ENCODE measurements at places on chromosomes 5 and 9. TPM values are rescaled to one million over a fixed set of nuclear protein-coding genes. Genes with fewer than 3 reads are reported as not detected.

HTR4 gene
- total RNA-seq, result not detected

RPS23 gene
- 2,383 TPM for total RNA-seq

DRD1 gene
- not detected for total RNA-seq

DDX4 gene
- total RNA-seq, result not detected

LAMC3 gene
- total RNA-seq, result not detected

AMBP gene
- total RNA-seq, result 3.1 TPM

TAF1L gene
- under 0.01 TPM for total RNA-seq

CER1 gene
- not detected for total RNA-seq

GARIN3 gene
- not detected for total RNA-seq

DNA sequence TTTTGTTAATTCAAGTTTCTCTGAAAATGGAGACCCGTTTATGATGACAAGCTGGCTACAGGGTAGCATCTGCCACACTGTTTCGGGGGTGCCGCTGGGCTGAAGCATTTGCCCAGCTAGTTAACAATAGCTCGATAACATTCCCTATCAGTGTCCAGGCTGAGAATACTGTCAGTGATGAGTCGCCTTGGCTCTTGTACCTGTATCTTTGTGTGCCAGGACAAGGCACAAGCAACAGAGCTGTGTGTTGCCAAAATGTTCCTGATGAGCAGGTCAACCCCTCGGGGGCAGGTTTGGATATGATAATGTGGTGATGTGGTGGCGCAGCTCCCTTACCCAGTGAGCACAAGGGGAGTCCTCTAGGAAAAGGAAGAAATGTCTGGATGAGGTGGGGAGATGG lies 7.0 kb downstream of the TGFBI start:
- DNase-seq, result no peak

- DNase-seq, result no peak
Measured at GRCh38 chr9:588981-589380, 252.5 kb upstream of the DMRT1 start.

DNA sequence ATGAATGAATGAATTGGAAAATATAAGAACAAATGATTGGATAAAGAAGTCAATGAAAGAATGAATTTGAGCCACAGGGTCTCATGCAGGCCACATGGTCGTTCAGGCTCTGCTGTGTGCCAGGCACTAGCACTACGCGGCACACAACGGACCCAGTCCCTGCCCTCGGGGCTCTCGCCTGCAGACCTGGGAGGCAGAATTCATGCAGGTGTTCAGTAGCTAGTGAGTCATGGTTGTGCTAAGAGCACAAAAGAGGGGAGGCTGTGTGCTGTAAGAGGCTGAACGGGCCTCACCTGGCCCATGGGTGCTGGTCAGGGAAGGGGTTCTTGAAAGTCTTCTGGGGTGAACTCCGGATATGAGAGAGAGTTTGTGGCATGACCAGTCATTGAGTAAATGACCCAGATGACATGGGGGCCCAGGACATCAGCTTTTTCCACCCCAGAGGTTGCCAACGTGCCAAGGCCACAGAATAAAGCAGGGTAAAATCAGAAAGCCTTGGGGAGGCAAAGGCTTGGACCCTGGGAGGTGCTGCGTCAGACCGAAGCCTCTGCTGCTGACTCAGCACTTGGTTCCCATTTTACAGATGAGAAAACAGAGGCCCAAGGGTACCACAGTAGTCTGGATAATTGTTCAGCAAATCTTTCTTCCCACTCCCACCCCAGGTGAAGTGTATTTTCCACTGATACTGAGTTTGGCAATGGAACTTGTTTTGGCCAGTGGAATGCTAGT lies 264.3 kb upstream of the MVB12B start:
- DNase-seq, result no peak

GRCh38 chr5:17734011-17734410 lies 99.8 kb downstream of the TAF11L14 start:
- no peak for DNase-seq

DNA sequence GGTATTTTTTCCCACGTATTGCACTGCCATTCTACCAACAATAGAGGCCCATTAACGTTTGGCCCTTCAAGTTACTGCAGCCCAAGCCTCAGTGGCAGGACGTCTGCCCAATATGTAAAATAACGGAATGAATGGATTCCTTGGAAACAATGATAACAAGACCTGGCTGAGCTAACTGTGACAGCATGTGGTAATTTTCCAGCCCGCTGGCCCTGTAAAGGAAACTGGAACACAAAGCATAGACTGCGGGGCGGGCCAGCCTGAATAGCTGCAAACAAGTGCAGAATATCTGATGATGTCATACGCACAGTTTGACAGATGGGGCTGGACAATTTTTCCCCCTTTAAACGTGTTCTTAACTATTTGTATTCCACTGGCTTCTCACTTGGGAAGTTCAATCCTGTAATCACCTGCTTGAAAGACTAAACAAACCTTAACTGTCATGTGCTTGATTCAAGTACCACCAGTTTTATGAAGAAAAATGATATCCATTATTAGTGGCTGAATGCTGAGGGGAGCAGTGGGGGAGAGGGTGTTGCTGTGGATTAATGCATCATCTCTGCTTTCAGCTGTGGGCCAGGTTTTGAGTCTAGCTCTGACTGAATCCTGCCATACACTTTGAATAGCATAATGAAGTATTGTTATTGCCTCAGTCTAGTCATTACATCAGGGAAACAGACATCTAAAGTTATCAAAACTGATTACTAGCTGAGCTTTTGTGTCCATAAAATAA lies 323.9 kb downstream of the TMEM161B start:
- DNase-seq, result no peak

DNA sequence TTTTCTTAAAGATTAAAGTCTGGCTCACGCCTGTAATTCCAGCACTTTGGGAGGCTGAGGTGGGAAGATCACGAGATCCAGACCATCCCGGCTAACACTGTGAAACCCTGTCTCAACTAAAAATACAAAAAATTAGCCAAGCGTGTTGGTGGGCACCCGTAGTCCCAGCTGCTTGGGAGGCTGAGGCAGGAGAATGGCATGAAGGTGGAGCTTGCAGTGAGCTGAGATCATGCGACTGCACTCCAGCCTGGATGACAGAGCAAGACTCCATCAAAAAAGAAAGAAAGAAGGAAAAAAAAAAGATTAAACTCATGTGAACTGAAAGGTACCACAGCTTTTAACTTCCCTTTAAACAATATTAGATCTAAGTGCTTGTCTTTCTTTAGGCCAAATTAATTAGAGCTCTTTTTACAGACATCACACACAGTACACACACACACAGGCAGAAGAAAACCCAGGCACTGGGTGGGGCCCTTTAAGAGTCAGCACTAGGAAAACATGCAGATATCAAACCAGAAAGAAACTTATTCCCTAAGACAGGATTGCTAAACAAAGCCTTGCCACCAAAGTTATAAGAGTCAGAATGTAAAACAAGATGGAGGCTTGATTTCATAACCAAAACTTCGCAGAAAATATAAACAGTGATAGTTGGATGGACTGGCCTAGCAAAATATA lies 29.3 kb upstream of the UHRF2 start:
- peak; percentile 45 for DNase-seq

DNA sequence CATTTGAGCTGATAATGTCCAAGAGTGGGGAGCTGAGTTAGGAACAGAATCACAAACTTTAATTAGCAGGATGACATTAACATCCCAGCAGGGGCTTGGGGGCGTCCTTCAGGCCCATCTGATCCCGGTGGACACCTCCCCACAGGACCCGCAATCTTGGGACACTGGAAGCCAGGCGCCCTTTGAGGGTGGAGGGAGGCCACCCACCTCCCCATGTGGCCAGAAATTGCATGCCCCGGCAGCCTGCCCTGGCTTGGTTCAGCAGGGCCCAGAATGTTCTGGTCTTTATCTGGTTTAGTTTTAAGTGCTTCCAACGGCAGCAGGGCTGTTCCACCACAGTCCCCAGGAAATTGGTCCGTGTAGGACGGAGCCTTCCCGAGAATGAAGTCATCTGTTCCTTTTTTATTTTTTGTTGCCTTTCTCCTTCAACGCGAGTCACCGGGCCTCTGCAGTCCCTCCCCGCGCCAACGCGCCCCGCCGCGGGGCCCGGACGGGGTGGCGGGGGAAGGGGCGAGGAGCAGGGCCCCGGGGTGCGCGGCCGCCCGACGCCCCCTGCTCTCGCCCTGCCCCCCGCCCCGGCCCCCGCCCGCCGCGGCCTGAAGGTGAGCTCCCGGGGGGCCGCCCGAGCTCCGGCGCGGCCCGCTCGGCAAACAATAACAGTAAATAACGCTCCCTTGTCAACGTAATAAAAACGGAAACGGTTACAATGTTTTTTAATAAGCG lies 207.9 kb downstream of the C9orf50 start:
- peak; percentile 85 for DNase-seq

GRCh38 chr9:122975196-122975595 lies 34.4 kb downstream of the RABGAP1 start:
- DNase-seq, result no peak

- DNase-seq, result no peak
Measured at GRCh38 chr5:40359832-40360231, 319.9 kb upstream of the PTGER4 start.

GRCh38 chr5:156407251-156407650 lies 80.3 kb downstream of the SGCD start:
- no peak for DNase-seq

DNA sequence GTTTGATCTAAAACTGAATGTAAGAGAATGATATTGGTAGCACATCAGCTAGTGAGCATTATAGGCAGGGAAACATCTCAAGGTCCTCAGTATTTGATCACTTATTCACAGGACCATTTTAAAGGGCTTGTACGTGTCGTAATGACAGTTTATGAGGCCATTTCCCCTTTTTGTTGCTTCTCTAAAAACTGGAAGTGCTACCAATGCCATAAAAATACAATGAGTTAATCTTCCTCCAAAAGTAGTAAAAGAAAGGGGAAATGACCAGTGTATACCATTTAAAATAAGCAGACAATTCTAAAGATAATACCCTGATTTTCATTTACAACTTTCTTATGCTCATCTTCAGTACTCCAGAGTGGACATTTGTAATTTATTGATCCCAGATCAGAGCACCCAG lies 285.8 kb upstream of the PCSK5 start:
- no peak for DNase-seq

- DNase-seq, result no peak
Measured at GRCh38 chr9:21638104-21638503, 156.0 kb upstream of the IFNE start.

DNA sequence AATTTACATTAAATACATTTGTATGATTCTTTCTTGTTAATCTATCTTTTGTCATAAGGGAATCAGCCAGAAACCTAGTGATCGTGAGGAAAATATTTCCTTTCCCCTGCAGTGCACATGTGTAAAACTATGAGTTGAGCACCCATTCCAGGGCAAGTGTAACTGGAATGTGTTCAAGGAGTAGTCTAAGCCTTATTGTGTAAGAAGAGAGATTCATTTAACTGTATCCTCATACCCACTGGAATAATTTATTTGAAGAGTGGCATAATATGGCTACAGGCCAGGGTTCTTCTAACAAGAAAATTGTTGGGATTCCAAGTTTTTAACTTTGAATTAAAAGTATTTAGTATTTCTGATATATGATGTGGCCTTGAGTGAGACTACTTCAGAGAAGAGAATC lies 1692.7 kb downstream of the EFNA5 start:
- no peak for DNase-seq

DNA sequence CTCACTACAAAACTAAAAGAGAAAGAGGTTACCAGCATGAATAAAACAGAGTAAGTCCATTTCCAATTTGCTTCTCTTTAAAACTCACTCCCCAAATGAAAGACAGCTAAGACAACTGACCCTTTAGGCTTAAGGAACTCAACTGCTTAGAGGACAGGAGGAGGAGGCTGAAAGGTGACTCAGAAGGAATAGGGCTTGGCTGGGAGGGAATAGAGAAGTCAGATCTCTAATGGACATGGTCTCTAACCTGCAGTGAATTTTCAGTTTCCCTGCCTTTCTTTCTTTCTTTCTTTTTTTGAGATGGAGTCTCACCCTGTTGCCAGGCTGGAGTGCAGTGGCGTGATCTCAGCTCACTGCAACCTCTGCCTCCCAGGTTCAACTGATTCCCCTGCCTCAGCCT lies 261.8 kb upstream of the CLINT1 start:
- peak; percentile 41 for DNase-seq

DNA sequence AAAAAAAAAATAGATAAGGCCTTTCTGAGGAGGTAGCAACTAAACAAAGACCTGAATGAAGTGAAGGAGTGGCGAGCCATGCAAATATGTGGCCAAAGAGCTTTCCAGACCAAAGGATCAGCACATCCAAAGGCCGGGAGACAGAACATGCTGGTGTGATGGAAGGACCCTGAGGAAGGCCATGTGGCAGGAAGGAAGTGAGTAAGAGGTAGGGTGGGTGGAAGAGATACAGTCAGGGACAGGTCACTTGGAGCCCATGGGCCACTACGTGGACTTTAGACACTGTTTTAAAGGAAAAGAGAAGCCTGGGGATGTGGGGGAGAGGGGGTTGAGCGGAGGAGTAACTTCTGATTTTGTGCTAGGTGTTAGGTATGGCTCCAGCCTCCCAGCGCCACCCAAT lies 31.3 kb downstream of the SPRY4 start:
- DNase-seq, result no peak

DNA sequence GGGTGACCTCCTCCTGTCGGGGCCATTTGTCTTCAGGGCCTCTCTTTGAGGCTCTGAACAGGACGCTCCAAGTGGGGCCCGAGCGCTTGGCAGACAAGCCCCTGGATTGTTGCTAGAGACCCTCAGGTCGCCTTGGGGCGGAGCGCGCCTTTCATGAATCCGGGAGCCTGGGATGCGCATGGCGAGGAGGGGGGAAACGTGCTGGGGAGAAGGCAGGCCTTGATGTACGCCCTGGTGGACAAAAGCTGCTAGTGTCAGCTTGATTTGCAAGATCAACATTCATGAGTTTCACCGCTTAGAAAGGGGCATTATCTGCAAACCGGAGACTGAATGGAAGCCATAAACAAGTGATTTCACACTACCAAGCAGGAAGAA lies 226.3 kb downstream of the SMARCA2 start:
- DNase-seq, result peak; percentile 77

- DNase-seq, result no peak
Measured at GRCh38 chr9:125430161-125431011, 168.8 kb downstream of the GAPVD1 start.

DNA sequence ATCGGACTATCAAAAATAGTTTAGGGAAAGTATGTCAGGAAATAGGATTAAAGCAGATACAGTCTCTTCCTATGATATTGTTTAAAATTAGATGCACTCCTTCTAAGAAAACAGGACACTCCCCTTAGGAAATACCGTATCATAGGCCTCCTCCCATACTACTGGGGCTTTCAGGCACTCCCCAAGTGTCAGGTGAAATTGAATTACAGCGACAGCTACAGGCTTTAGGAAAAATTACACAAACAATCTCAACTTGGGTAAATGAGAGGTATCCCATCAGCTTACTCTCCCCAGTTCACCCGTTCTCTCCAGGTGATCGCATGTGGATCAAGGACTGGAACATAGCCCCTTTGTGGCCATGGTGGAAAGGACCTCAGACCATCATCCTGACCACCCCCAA lies 110.4 kb upstream of the EPB41L4A start:
- peak; percentile 26 for DNase-seq

DNA sequence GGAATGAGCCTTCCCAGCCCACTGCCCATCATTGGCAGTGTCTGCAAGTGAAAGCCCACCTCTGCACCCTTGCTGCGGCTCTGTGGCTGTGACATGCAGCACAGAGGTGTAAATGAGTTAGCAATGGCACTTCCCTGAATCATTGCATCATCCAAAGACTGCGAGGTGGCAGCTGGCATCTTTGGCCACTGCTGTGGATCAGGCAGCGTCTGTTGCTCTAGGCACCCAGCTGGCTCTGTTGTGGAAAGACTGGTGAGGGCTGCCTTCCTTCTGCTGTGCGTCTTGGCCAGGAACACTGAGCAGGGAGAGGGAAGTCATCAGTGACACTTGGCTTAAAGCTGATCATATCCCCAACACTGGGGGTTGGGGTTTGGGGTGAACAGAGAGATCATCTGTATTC lies 64.5 kb downstream of the MFAP3 start:
- DNase-seq, result no peak

- peak; percentile 48 for DNase-seq
Measured at GRCh38 chr5:55407059-55407684, 99.4 kb downstream of the MTREX start.

Data from renal cortical epithelial cell (primary cell).